ENCODE measurements at places on chromosomes 7 and 10. TPM values are rescaled to one million over a fixed set of nuclear protein-coding genes. Genes with fewer than 3 reads are reported as not detected.

Gene IKZF1
- not detected for total RNA-seq

Gene LRRC4
- total RNA-seq, result not detected

Gene ADAP1
- 10.5 TPM for total RNA-seq

Gene GHRHR
- not detected for total RNA-seq

Gene GTPBP10
- total RNA-seq, result 51.1 TPM

Gene ABCF2
- 47.3 TPM for total RNA-seq

Gene MEIG1
- total RNA-seq, result not detected

Gene CAMK2B
- 1.8 TPM for total RNA-seq

Gene LOXL4
- total RNA-seq, result not detected

Gene LRRC61
- 8.4 TPM for total RNA-seq

Gene CPXM2
- not detected for total RNA-seq

Gene PTF1A
- not detected for total RNA-seq

Gene SLC26A5
- total RNA-seq, result not detected

Gene WNT8B
- not detected for total RNA-seq

Measured in MCF 10A (cell line).